Anterior cingulate cortex (tissue), 58 donors: ENCODE measurements at places on chromosomes 1 and 21.

GRCh38 chr1:46575300-46575699, 23.9 kb upstream of the KNCN start:
- no peak for DNase-seq

- no peak for DNase-seq
These were observed 227.7 kb downstream of the SMYD3 start for GRCh38 chr1:246279402-246279801.

DNA sequence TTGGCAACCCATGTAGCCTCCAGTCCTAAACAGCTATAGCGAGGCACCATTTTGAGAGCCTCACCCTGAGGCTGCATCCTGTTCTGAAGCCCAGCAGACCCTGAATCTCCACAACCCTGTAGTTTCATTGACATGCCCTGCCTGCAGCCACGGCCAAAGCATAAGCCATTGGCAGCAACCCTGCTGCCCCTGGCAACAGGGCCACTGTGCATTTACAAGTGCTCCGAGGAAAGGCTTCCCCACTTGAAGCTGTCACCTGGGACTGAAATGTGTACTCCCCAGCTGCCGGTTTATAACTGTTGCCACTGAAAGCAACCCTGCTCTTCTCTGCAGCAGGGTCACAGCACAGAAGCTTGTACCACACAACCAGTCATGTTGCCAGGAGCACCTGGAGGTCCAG, 124.2 kb upstream of the OLFM3 start:
- no peak for DNase-seq

- DNase-seq: no peak
These were observed 877.8 kb upstream of the ADGRL2 start for GRCh38 chr1:80922906-80923305.

DNA sequence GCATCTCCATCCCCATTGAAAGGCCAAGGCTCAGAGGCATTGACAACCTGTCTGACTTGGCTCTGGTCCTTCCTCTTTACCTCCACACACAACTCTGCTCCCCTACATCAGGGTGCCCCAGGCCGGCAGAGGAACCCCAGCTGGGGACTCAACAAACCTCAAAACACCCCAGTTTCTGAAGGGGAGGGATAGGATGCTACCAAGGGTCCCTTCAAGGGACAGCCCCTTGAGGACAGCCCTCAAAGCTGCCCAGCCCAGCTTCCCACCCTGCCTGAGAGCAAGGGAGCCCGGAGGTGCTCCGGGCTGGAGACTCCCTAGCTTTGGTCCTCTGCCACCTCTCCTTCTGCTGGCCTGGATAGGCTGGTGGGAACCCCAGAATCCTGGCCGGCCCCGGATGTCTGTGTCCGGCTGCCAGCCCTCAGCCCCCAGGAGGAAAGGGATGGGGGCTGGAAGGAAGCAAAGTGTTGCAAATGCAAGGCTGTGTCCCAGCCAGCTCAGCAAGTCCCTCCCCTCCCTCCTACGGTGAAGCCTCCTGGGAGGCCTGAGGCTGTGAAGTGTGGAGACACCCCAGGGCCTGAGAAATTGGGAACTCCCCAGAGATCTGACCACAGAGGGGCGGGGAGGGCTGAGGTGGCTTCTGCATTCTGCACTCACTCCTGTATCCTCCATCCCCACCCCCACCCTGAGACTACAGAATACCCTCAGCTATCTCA, 1.1 kb upstream of the MARCKSL1 start:
- peak; percentile 30 for DNase-seq
